ENCODE measurements at places on chromosomes 4 and X.

GRCh38 chrX:75603833-75604232 lies 81.0 kb upstream of the ZDHHC15 start:
- no peak for ATAC-seq

DNA sequence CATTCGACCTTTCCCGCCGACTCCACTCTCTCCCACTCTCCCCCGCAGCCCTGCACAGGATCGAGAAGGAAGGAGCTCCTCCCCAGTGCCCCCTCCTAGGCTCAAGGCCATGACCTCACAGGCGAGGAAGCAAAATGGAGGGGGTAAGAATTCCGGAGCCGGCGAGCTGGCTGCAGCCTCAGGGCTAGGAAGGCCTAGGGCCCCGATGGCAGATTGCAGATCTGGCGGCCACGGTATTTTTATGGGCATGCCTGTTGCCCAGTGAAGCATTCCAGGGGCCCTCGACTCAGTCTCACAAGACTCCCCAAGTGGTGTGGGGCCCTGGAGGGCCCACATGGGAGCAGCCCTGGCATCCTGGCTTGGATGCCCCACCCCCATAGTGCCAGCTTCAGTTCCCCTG lies 942 bp upstream of the L1CAM start:
- no peak for ATAC-seq

- ATAC-seq = no peak
Measured at GRCh38 chrX:82945332-82945731, 562.8 kb upstream of the POU3F4 start.

GRCh38 chr4:137359691-137360315 lies 172.5 kb downstream of the PCDH18 start:
- ATAC-seq = no peak

- ATAC-seq = no peak
Measured at GRCh38 chrX:48472851-48473703, 2.9 kb upstream of the FTSJ1 start.

- ATAC-seq = no peak
Measured at GRCh38 chrX:31012509-31013025, 59.3 kb downstream of the FTHL17 start.

GRCh38 chr4:52098618-52099017 lies 47.5 kb downstream of the SPATA18 start:
- ATAC-seq = no peak

DNA sequence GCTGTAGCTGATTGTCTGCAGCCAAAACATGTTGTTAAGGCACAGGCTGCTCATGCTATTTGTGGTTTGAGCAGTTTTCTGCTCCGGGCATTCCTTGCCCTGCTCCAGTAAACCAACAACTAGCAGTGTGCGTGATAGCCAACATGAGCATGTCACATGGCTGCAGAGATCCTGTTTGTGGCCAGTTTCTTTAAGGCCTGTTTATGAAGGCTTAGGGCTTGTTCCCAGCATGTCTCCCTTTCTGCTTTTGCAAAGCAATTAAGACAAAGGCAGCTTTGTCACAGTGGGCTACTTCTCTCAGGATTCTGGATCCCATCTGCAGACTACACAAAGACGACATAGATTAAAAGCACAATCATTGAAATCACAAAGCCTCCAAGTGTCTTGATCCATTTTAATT lies 160.5 kb downstream of the ZNF518B start:
- no peak for ATAC-seq

GRCh38 chr4:123817025-123817688 lies 420.6 kb downstream of the SPRY1 start:
- ATAC-seq = no peak

All from stimulated activated memory B cell treated with anti-CD40 and anti-IgM and Interleukin-4, amounts not matched to agents 10 μg/mL and 1 μg/mL and 100 μg/mL, for 72 hours (primary cell).